ENCODE measurements at places on chromosomes 7 and 10. TPM values are rescaled to one million over a fixed set of nuclear protein-coding genes. Genes with fewer than 3 reads are reported as not detected.

- DNase-seq, result no peak
Measured at GRCh38 chr7:126222782-126223181, 1030.0 kb downstream of the GRM8 start.

DNA sequence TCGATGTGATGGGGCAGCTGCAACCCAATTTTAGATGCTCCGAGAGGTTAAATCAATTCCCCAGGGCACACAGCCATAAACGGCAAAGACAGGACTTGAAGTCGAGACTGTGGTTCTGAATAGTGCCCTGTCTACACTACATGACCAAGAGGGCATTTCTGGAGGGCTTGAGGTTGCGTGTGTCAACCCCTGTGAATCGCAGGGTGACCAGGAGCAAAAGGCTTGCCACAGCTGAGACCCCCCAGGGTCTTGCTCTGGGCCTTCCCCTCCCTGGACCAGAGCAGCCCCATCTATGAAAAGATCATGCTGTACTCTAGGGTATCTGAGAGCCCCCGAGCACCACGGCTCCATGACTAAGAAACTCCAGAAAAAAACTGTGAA is 26.8 kb upstream of the RASGEF1A start:
- DNase-seq, result no peak

GRCh38 chr7:21829731-21830130 is 116.0 kb downstream of the CDCA7L start:
- DNase-seq, result no peak

DNA sequence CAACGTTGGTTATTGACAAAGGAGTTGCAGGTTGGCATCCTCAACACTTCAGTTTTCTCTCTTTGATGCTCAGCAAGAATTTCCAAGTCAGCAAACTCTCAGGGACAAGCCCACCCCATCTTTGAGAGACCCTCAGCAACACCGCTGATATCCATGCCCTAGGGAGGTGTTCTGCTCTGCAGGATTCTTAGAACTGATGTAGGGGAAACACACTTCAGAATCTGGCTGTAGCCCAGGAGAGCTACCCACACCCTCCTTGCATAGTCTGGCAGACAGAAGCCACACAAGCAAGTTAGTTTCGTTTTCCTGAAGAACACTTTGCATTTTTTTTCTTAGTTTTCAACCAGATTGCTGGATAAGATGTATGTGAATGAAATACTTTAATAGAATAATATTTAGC is 822 bp downstream of the SAMD9L start:
- DNase-seq, result peak; percentile 38

Gene UCN3
- 4.5 TPM for total RNA-seq

All from left colon (tissue), 2 donors.